ENCODE measurements at places on chromosomes 6 and 20. TPM values are rescaled to one million over a fixed set of nuclear protein-coding genes. Genes with fewer than 3 reads are reported as not detected.

The MBOAT1 gene
- total RNA-seq: 2.9 TPM

The LYRM4 gene
- total RNA-seq: 23.0 TPM

The ZNF334 gene
- total RNA-seq: not detected

The HLA-DQA1 gene
- total RNA-seq: not detected

The PKIB gene
- 0.66 TPM for total RNA-seq

The SRSF6 gene
- 109 TPM for total RNA-seq

The CNBD2 gene
- 6.4 TPM for total RNA-seq

The EYA2 gene
- total RNA-seq: 3.2 TPM

The CALHM4 gene
- total RNA-seq: not detected

The OPRM1 gene
- not detected for total RNA-seq

The LY6G6C gene
- total RNA-seq: not detected

The PROKR2 gene
- total RNA-seq: not detected

The WFDC5 gene
- total RNA-seq: not detected

The PRICKLE4 gene
- total RNA-seq: 0.44 TPM

The C2 gene
- 0.66 TPM for total RNA-seq

The PPP2R5D gene
- total RNA-seq: 26.7 TPM

The CASS4 gene
- 0.09 TPM for total RNA-seq

The UBD gene
- total RNA-seq: 0.56 TPM

The HMGCLL1 gene
- 0.16 TPM for total RNA-seq

The OPN5 gene
- total RNA-seq: not detected

The SMLR1 gene
- total RNA-seq: not detected

The SIRPA gene
- 29.6 TPM for total RNA-seq

The FAM162B gene
- total RNA-seq: not detected

The MRAP2 gene
- total RNA-seq: 1.1 TPM

The MAVS gene
- 21.9 TPM for total RNA-seq

The EPHA7 gene
- total RNA-seq: 0.08 TPM

The TMEM217 gene
- 0.99 TPM for total RNA-seq

The BTNL2 gene
- total RNA-seq: not detected

The FAM83C gene
- not detected for total RNA-seq

The CLVS2 gene
- total RNA-seq: 0.07 TPM

The EPPIN gene
- total RNA-seq: not detected

The C6orf47 gene
- 13.0 TPM for total RNA-seq

The RTEL1 gene
- 6.4 TPM for total RNA-seq

The CLPSL1 gene
- total RNA-seq: not detected

The TSPO2 gene
- 0.10 TPM for total RNA-seq

The PRKN gene
- total RNA-seq: 0.10 TPM

The FAM83B gene
- 0.07 TPM for total RNA-seq

The VNN1 gene
- total RNA-seq: 0.09 TPM

The GGTLC1 gene
- not detected for total RNA-seq

All from A549 treated with CpdA at 1 μM for 4 hours (cell line).